Cerebellum (tissue), 4 donors: ENCODE measurements at places on chromosomes 11 and 22. TPM values are rescaled to one million over a fixed set of nuclear protein-coding genes. Genes with fewer than 3 reads are reported as not detected.
A peak's percentile ranks its signal among the peaks of the same experiment; 100 is the strongest.

GRCh38 chr11:83035070-83035854, 36.4 kb downstream of the RAB30 start:
- DNase-seq, result no peak

DNA sequence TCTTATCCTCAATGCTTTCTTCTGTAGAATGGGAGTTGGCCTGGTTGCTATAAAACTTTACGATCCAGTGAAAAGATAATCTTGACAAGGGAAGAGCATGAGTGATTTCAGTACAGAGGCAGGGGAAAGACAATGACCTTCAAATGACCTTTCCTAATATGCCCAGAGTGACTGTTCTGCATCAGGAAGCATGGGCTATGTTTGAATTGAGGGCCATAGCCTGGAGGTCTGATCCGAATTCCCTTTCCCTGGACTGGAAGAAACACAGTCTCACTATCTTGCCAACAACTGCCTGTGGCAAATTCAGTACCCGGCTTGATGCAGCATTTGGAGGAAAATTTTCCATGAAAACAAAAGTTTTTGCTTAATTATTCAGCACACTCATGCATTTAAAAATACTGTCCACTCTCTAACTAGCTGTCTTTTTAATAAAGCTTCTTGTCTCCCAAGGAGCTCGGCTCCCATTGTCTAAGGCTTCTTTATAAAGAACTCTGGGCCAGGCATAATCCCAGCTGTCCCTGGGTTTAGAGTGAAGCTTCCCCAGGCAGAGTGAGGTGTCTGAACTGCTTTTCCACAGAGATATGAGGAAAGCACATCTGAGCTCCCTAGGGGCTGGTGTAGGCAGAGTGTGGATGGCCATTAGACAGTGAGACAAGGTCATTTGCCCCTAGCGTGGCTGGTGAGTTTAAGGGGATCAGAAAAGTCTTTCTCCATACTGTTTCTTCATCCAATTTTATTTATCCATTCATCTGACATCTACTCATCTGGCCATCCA, 132.7 kb upstream of the CADM1 start:
- no peak for DNase-seq

DNA sequence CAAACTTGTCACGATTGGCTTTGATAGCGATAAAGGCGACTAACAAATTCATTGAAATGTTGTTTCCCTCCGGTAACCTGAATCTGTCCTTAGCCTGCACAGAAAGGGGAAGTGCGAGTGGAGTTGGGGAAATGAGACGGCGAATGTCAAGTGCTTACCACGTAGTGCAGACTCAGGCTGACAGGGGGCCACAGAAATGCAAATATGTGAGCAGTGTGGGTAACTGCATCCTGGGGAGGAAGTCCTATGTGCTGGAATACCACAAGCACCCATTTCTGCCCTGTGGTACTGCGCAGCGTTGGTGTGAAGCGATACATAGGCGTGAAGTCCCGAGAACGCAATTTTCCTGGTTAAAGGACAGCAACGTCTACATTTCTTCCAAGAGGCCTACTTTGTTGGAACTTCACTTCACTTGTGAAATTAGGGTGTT, 869 bp upstream of the EIF4ENIF1 start:
- DNase-seq, result peak; percentile 28

GRCh38 chr11:58654079-58654907, 31.8 kb downstream of the CNTF start:
- DNase-seq, result peak; percentile 56

- no peak for DNase-seq
Measured at GRCh38 chr11:100232006-100232405, 455.1 kb upstream of the ARHGAP42 start.

- no peak for DNase-seq
Measured at GRCh38 chr11:22432291-22433093, 94.3 kb downstream of the SLC17A6 start.

- peak; percentile 68 for DNase-seq
Measured at GRCh38 chr11:65857500-65857852, 504 bp downstream of the CFL1 start.

DNA sequence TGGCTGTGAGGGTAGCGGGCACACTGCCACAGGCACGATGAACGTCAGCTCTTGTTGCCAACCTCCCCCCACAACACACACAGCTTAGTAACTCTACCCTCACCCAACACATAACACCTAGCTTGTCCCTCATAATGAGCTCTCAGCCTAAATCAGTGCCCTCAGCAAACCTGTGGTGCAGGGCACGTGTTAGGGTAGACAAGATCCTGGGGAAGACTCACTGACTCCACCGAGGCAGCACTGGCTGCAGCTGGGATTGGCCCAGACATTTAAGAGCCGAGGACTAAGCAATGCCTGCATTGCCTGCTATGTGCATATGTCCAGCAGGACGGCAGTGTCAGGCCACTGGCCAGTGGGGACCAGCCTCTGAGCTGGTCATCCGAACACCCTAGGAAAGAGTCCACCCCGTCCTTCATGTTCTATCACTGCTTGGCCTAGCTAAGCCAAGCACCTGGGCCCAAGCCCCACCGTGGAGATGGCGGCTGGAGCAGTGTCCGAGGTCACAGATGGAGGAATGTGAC, 32.9 kb upstream of the TRIM29 start:
- DNase-seq, result no peak

- DNase-seq, result no peak
Measured at GRCh38 chr22:30521368-30522156, 16.1 kb upstream of the SEC14L4 start.

GRCh38 chr11:66934950-66935779, 23.0 kb downstream of the PC start:
- no peak for DNase-seq

DNA sequence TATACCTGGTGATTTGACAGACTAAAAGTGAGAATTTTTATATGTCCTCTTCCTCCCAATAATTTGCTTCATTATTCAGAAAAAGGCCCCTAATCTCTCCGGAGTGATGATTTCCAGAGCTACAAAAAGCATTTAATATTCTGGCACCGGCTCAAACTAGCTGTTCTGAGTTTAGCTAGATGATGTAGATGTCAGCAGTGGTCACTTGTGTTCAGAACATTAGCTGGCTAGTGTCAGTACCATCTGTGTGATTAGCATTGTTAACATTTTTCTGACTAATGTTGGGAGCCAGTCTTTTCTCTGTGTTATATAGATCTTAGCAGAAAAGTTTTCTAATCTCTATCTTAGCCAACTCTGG, 68.7 kb upstream of the RRM1 start:
- peak; percentile 48 for DNase-seq

DNA sequence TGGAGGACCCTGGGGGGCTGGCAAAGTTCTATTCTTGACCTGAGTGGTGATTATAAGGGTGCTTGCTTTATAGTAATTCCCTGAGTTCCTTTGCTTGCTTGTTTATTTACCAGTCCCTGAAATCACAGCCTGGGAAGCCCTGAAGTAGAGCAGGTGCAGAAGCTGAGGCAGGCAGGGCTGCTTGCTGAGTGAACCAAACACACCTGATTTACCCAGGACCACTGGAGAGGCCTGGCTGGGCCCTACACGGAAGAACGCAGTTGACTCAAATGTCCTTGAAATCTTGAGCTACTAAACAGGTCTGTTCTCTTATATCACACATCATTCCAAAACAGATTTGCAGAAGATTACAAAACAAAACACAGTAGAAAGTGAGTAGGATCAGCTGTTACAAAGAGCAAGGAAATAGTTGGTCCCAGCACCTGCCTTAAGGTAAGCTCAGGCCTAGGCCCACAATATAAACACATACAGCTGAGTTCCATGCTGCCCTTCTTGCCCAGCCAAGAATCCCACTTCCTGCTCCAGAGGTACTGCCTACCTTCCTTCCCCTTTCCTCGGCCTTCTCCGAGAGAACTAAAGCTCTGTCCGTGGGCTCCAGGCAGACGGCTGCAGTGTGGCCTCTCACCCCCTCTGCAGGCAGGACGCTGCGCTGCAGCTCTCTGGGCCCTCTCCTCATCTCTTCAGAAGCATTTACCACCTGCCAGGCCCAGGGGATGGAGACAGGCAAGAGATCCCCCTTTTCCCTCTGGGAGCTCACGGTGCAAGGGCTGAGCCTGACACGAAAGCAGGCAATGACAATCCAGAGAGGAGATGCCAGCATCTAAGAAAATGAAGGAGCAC, 46.1 kb upstream of the SCUBE2 start:
- peak; percentile 86 for DNase-seq

- no peak for DNase-seq
Measured at GRCh38 chr11:1232021-1232882, 9.4 kb downstream of the MUC5B start.

- no peak for DNase-seq
Measured at GRCh38 chr11:100705447-100705846, 18.4 kb downstream of the ARHGAP42 start.

- DNase-seq, result no peak
Measured at GRCh38 chr11:86035164-86035563, 33.7 kb downstream of the PICALM start.

DNA sequence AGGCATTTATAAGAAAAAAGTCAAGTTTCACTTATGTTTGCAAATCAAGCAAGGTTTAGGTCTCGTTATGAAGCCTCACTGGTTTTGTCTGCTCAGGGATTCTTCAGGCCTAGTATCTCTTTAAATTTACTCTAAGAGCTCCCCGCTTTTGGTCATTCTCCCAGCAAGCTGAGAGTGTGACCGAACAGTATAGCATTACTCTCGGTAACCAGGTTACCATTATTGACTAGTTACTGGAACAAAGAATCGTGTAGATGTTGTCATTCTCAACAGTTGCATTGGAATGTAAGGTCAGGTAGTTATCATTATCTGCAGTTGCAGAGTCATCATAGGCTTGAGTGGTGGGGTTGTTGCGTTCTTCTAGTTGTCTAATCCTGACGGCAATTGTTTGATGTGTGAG, 9.8 kb upstream of the USP2 start:
- no peak for DNase-seq

DNA sequence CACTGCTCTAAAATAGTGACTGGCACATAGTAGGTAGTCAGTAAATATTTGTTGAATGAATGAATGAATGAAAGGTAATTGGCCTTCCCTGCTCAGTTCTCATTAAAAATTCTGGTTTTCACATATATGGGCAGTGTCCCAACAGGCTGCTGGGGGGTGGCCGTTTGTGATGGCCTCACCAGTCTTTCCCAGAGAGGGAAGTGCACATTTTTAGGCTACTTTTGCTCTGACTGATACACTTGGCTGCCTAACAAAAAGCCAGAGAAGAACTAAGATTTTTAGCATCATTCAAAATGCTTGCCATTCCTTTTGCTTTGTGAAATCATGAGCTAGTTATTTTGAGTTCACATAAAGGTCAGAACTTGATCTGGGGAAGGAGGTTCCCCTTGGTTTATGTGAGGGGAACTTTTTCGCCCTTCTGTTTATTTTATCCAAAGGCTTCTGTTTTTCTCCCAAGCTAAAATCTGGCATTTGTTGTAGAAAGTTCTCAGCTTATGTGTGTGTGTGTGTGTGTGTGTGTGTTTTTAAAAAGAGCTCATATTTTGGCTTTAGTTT, 83.1 kb downstream of the PTPRJ start:
- no peak for DNase-seq

GRCh38 chr11:71934213-71934612, 5.4 kb downstream of the RNF121 start:
- no peak for DNase-seq

GRCh38 chr22:22812031-22812905, 75.3 kb upstream of the IGLL5 start:
- DNase-seq, result no peak

- no peak for DNase-seq
Measured at GRCh38 chr11:102552447-102553194, 22.1 kb upstream of the MMP7 start.

Gene MS4A3
- total RNA-seq, result 0.82 TPM

Gene ABCC8
- total RNA-seq, result 29.0 TPM

Gene C11orf68
- 10.3 TPM for total RNA-seq

Gene OR52A1
- not detected for total RNA-seq

Gene JAML
- total RNA-seq, result 0.45 TPM

Gene SLN
- 21.1 TPM for total RNA-seq

Gene TMEM184B
- 23.8 TPM for total RNA-seq
